HAP-1 (cell line): ENCODE measurements at places on chromosomes 4 and X.

DNA sequence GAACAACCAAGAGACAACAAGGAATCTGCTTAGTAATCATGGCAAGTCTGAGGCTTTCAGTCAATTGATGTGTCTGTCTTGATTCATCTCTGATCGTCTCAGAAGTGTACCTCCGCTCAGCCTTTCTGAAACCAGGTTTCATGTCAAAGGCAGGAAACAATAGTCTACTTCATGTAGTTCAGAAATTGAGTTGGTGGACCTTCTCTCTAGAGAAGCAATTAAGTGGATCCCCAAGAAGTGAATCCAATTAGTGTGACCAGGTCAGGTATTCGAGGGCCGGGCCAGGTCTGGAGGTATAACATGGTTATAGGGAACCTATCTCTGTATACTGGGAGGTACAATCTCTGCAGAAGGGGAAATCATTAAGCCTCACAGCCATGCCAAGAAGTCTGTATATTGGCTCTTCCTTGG is 32.0 kb downstream of the DAPP1 start:
- no peak for DNase-seq

GRCh38 chr4:25011135-25011866 is 19.4 kb downstream of the LGI2 start:
- no peak for DNase-seq

- no peak for DNase-seq
Observed at GRCh38 chr4:23720556-23720955, 169.3 kb downstream of the PPARGC1A start.

- DNase-seq, result no peak
Observed at GRCh38 chr4:81030061-81030980, at the start of gene BMP3. Gene BMP3, plus strand, starts transcription at chr4:81030708. Its CDS starts 577 bp downstream, at chr4:81031285.

DNA sequence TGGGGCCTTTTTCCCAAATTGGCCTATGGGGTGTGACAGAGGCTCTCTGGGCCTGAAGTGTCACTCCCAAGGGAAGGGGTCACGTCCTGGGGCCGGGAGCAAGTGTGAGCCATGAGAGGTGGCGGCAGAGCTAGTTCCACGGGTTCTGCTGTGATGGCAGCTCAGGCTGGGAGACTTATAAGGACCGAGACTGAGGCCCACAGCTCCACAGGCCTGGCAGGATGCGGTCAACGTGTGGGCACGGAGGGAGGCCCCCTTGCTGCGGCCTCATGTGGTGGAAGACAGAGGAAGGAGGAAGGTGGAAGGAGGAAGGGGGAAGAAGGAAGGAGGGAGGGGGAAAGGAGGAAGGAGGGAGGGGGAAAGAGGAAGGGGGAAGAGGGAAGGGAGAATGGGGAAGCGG is 7.2 kb upstream of the CPLX1 start:
- DNase-seq, result no peak

DNA sequence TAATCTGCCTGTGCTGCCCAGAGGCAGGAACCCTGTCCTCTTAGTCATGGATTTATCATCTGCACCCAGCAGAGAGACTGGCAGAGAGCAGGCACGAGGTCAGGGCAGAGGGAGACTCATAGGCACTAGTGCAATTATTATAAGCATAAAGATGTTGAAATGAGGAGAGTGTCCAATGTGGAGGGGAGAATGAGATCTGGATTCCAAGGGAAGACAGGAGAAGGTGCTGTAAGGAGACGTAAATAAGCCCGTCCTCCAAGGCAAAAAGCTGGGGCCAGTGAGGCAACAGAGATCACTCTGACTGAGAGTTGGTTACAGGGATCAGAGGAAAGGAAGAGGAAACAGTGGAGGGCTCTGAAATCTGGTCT is 406.2 kb downstream of the MAPK10 start:
- no peak for DNase-seq

GRCh38 chr4:6419452-6420028 is 52.9 kb downstream of the PPP2R2C start:
- no peak for DNase-seq

DNA sequence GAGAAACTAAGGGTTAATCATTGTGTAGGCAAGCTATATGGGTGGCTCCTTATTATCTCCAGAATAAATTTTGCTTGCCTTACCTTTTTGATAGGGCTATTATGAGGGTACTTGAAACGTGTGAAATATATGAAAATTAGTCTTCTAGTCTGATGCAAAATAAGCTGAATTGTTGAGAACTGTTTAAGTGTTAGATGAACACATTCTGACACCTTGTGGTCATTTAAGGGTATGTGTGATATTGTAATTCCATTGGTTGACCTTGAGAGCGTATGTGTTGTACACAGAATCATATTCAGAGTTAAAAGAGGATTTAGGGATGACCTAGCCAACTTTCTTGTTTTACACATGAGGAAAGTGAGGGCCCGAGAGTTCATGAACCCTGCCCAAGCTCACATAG is 44.6 kb upstream of the LINC00632 start:
- no peak for DNase-seq

DNA sequence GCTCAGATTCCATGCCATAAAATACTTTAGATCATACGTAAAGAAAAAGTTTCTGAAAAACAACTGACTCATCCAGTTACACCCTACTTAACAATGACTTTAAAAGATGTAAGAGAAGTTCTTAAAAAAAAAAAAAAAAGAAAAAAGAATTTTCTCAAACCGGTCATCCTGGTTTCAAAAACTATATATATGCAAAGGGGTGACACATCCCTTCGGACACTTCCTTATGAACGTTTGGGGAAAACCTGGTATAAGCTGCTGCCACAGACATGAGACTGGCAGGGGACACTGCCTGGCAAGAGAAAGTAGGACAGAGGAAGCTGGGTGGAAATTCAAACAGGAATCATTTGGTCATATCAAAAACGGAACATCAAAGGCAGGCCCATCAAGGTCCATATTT is 81.2 kb upstream of the PRSS48 start:
- no peak for DNase-seq

GRCh38 chrX:12824944-12825343 is 33.7 kb downstream of the PRPS2 start:
- no peak for DNase-seq

DNA sequence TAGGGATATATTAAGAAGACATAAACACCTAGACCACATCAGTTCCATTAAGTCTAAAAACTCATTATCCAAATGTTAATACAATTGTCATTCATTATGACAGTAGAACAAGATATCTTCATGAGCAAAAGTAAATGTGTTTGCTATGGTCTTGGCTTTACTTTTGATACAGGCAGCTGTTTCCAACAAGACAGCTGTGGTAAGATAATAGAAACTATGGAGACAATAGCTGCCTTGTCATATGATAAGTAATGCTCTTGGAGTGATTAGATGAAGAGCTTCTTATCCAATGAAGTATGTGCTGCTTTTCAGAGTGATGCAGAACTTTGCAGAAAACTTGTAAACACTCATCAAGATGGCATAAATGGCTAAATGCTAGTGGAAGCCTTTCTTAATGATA is 1066.0 kb downstream of the FSTL5 start:
- no peak for DNase-seq

- no peak for DNase-seq
Observed at GRCh38 chr4:6258026-6258360, 11.7 kb upstream of the WFS1 start.

GRCh38 chrX:153827903-153828302 is 2.4 kb downstream of the PDZD4 start:
- no peak for DNase-seq

GRCh38 chr4:82124365-82124764 is 249.4 kb downstream of the HNRNPD start:
- DNase-seq, result no peak

DNA sequence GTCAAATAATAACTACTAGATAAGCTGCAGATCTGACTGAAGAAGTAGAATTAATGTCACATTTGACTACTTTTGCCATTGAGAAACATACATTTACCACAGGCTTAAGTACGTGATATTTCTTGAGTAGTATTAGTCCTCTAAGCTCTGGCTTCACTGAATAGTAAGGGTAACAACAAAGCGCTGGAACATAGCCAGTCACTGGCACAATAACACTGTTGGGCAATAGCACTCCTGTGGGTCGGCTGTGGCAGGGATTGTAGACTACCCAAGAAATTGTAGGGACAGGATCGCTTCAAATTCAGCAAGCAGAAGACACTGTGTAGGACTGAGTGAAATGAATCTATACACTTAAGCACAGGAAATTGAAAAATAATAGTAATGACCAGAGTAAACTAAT is 27.1 kb upstream of the IL15 start:
- DNase-seq, result no peak

DNA sequence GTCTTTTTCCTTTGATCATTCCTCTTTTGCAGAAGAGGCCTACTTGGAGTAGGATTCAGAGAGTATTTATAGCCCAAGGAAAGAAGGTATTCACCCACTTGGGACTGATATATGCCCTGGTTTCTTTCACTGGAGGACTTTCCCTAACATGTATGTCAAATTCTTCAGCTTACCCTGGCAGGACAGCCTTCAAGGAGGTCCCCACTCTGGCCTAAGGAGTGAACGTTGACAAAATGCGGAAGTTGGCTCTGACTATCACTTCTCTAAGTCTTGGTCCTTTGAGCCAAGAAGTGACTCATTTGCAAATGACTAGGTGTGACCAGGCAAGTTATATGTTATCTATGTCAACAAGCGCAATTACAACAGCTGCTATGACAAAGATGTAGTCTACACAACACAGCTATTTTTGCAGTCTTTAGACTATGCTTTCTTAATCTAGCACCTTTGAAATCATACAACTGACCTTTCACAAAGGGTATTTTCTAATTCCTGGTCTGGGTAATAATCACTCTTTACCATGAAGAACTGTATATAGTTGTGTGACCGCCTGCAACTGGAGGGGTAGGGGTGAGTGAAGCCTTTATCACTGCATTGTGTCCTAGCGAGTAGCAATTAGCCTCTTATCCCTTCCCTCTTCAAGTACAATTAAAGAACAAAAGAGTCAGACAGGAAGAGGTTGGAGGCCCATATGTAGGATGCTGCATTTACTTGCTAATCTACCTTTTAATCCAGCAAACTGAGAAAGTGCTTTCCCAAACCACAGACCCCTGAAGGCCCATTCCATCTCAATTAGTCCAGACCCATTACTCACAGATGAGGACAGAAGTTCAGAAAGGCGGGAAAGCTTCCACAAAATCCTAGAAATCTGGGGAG is 50.1 kb downstream of the RASGEF1B start:
- DNase-seq, result no peak

DNA sequence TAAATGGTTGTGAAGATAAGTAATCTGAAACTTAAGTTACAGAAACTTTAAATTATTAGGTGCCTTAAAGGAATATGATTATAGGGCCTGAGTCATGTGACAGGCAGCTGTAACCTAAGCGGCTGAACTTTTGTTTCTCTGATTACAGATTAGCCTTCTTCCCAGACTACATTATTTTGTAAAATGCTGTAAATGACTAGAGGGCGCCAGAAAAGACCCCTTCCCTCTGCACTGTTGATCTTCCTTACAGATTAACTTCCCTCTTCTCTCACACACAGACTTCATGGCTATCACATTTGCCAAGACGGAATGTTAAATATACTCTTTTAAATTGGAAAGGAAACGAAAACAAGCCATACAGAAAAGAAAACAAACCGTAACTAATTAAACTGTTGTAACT is 96.6 kb downstream of the EVC2 start:
- peak; percentile 32 for DNase-seq

GRCh38 chrX:641671-642435 is 11.3 kb downstream of the SHOX start:
- no peak for DNase-seq

DNA sequence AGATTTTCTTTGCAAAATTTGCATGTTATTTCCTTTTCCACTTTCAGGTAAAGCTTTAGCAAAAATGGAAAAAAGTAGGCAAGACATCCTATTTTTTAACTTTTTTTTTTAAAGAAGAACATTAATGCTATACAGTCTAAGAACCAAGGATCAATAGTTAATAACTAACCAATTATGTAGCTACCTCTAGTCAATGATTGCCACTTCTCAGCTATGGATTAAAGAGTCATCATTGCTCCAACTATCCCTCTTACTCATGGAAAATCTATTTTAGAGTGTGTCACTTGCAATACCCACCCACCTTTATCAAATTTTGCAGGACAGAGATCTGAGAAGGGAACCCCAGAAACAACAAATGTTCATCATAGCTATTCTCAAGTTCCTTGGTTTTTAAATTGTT is 223.1 kb downstream of the ANK2 start:
- DNase-seq, result no peak

DNA sequence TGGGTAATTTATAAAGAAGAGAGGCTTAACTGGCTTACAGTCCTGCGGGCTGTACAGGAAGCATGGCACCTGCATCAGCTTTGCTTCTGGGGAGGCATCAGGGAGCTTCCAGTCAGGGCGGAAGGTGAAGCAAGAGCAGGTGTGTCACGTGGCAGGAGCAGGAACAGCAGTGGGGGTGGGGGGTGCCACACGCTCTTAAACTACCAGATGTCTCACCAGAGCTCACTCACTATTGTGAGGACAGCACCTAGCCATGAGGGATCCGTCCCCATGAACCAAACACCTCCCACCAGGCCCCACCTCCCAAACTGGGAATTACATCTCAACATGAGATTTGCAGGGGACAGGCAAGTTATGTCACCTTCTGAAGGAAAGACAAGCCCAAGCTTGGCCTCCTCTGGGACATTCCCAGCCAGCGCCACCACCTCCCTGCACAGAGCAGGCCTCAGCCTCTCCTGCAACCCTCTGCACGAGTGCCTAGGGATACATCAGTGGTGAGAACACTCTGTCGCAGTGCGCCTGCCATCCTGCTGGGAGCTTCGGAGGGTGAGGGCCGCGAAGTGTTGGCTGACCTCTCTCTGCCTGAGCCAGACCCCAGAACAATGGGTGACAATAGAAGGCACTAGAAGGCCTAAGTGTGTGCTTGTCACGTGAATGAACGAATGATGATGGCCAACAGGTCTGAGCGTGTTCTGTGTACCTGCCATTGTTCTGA is 244.3 kb downstream of the EVC2 start:
- no peak for DNase-seq

DNA sequence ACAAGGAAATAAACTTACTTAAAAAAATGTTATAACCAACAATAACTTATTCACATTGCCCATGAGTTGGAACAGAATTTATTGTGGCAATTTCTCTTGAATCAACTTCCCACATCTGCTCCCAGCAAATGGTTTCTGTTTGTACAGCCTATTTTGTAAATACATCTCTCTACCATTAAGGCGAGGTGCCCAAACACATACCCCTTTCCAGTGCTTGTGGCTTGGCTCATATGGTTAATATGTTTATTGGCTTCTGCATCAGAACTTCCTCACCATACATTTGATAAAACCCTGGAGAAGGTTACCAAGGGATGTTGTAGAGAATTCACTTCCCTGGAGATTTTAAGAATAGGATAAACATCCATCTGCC is 207.1 kb downstream of the SOWAHB start:
- DNase-seq, result no peak

DNA sequence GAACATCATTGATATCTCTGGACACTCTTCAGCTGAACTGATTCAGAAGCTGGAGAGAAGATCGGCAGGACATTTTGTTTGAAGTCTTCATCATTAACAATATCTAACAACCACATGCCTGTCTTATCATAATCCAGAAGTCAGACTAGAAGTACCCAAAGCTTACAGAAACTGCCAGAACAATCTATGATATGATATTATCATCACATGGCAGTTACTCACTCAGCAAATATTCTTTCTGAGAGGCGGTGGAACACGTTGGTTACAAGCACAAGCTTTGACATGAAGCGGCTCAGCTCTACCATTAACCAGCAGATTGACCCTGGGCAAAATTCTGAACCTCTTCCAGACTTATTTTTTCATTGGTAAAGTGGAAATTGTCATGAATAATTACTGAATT is 69.4 kb upstream of the KIT start:
- no peak for DNase-seq

GRCh38 chrX:105260291-105261043 is 40.0 kb upstream of the TEX13A start:
- peak; percentile 10 for DNase-seq

GRCh38 chrX:150080497-150080896 is 142.2 kb upstream of the EOLA2 start:
- no peak for DNase-seq

- DNase-seq, result no peak
Observed at GRCh38 chr4:82648356-82648755, 86.6 kb upstream of the TMEM150C start.
